ENCODE measurements at places on chromosomes 7 and 10.

- no peak overlapping the region for H3K27ac ChIP-seq
- no peak overlapping the region for H3K4me3 ChIP-seq
- H3K36me3 ChIP-seq, result no peaks in the 10 kb centered on the region
- DNase-seq, result no peak
- H3K27me3 ChIP-seq, result no peaks in the 10 kb centered on the region
These were observed 27.5 kb upstream of the SMC3 start for GRCh38 chr10:110540031-110540430.

- H3K36me3 ChIP-seq, result no peaks in the 10 kb centered on the region
- no peaks in the 10 kb centered on the region for H3K27me3 ChIP-seq
These were observed 29.7 kb downstream of the ANXA8 start for GRCh38 chr10:47454008-47454779.

- no peak for DNase-seq
- H3K27me3 ChIP-seq, result no peaks in the 10 kb centered on the region
- H3K4me3 ChIP-seq, result no peak overlapping the region
- no peaks in the 10 kb centered on the region for H3K4me1 ChIP-seq
- no peaks in the 10 kb centered on the region for H3K36me3 ChIP-seq
These were observed 14.9 kb upstream of the PLXDC2 start for GRCh38 chr10:19801369-19801768.

DNA sequence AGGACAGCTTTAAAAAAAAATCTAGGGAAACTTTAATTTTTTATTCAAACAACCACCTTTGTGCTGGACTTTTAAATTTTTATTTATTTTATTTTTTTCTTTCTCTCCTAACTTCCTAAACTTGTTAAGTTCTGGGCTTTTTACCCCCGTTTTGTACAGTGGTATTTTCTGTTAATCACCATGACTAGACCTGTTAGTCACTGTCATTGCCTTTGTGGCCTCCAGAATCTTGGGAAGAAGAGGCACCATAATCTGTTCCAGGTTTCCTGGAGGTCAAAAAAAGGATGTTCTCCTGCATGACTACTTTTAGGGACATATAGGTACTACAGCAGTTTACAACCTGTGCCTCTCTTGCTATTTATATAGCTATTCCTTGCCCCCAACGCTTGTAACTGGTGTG is 31.1 kb upstream of the DDX50 start:
- no peaks in the 10 kb centered on the region for H3K36me3 ChIP-seq
- H3K4me1 ChIP-seq, result no peaks in the 10 kb centered on the region
- no peaks in the 10 kb centered on the region for H3K27me3 ChIP-seq
- no peak for DNase-seq

DNA sequence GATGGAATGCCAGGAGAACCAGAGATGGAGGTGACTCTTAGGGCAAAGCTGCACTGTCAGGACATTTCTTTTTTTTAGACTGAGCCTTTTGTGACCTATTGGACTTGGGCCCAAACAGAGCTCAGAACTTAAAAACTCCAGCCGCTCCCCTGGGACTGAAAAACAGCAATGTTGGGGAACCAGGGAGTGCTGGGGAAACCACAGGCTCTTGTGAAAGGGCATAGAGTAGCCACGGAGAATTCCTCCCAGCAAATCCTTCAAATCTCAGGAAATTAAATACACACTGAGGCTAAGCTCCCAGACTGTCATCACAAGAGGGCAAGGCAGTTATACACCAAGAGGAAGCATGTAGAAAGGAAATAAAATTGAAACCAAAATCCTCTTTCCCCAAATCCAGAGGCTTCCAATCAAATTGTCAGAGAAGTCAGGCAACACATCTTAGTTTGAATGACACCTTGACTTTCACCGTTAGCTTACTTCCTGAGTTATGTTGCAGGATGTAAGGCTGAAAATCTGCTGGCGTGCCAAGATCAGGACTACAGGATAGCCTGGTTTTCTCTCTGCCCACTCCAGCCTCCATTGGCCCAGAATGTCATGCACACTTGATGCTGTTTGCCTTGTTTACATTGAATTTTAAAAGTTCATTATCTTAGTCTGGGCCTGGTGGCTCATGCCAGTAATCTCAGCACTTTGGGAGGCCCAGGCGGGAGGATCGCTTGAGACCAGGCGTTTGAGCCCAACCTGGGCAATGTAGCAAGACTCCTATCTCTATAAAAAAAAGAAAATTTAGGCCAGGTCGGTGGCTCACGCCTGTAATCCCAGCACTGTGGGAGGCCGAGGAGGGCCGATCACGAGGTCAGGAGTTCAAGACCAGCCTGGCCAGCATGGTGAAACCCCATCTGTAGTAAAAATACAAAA is 2.6 kb upstream of the RFC2 start:
- no peak for DNase-seq
- H3K27me3 ChIP-seq, result no peaks in the 10 kb centered on the region
- H3K4me1 ChIP-seq, result peaks cover 4% of the 10 kb centered on the region
- H3K36me3 ChIP-seq, result no peaks in the 10 kb centered on the region
